ENCODE measurements at places on chromosomes 11 and 22. TPM values are rescaled to one million over a fixed set of nuclear protein-coding genes. Genes with fewer than 3 reads are reported as not detected.

The APOA4 gene
- total RNA-seq = not detected

The TRIM22 gene
- 10.8 TPM for total RNA-seq

The NRGN gene
- total RNA-seq = 0.95 TPM

The PPARA gene
- 14.1 TPM for total RNA-seq

The VSTM5 gene
- total RNA-seq = 0.18 TPM

The CENPM gene
- 0.79 TPM for total RNA-seq

The VSIG2 gene
- 0.63 TPM for total RNA-seq

The ALDH3B1 gene
- 3.2 TPM for total RNA-seq
